ENCODE measurements at places on chromosomes 12 and 14.

DNA sequence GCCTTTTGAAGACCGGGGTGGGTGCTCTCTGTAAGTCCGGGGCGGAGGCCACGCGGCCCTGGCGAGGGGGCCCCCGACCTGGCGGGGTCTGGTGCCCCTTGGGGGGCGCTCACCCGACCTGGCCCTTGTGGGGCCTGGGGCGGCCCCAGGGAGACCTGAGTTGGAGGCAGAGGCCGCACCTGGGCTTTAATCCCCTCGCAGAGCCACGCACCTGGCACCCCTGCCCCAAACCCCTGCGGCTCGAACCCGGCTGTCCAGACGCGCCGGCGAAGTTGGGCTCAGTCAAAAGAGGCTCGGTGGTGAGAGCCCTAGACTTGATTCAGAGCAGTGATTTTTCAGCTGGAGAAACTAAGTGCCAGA is 267 bp downstream of the CFAP251 start:
- DNase-seq = no peak

GRCh38 chr12:38607295-38607694 is 290.7 kb downstream of the ALG10B start:
- DNase-seq = no peak

DNA sequence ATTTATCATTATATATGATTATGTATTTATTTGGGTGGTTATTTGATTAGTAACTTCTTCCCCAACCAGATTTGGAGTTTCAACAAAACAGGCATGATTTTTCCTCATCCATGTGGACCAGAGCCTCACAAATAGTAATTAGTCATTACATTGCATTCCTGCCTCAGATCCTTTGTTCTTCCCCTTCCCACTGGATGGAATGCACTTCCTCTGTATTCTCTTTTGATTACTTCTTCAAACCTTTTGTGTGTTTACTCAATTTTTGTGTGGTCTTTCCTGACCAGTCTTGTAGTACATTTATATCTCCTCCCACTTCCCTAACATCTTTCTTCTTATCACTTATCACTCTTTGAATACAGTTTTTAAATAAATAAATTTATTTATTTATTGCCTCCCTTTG is 15.5 kb downstream of the SYT1 start:
- peak; percentile 3 for DNase-seq

DNA sequence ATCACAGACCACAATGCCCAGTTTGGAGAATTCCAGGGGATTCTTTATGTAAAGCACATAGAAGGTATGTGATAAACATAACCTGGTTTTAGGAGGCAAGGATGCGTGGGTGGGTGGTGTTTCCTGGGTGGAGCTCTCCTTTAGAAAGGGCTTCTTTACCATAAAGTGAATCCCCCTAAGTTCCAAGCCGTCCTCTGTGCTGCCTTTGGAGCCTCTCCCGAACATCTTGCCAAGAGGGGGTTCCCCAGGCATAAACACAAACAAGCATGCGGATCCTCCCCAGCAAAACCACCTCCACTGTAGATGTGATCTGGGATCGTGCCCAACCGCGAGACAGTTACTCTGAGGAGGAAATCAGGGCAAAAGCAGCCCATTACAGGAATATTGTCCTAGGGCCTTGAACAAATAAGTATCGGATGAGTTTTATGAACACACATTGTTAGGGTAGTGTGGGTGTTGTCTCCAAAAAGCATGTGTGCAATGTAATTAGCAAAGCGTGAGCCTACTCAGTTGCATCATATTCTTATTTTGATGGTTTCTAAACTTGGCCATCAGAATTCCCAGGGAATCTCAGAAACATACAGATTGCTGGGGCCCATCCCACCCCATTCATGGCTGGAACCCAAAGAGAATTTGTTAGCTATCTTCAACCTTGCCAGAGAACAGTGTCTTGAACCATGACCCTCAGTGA is 48.8 kb upstream of the CORO1C start:
- peak; percentile 20 for DNase-seq

DNA sequence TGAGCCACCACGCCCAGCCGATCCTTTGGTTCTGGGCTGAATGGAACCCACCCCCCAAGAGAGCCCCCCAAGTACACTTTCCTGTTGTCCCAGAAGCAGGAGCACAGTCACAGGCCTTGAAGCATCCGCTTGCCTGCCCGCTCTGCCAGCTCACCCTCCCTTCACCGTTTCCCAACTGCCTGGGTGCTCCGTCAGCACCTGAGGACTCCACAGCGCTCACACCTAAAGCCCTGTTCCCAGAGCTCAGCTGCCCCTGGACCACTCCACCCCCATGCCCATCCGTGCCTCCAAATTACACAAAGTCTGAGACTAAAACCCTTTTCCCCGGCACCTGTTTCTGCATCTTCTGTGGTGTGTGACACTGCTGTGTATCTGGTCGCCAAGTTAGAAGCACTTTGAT is 44.3 kb upstream of the TRAF3 start:
- DNase-seq = no peak

GRCh38 chr12:133202493-133203343 is 21.4 kb downstream of the ZNF268 start:
- DNase-seq = no peak

- DNase-seq = peak; percentile 10
Observed at GRCh38 chr14:51284241-51284640, 44.2 kb downstream of the TMX1 start.

DNA sequence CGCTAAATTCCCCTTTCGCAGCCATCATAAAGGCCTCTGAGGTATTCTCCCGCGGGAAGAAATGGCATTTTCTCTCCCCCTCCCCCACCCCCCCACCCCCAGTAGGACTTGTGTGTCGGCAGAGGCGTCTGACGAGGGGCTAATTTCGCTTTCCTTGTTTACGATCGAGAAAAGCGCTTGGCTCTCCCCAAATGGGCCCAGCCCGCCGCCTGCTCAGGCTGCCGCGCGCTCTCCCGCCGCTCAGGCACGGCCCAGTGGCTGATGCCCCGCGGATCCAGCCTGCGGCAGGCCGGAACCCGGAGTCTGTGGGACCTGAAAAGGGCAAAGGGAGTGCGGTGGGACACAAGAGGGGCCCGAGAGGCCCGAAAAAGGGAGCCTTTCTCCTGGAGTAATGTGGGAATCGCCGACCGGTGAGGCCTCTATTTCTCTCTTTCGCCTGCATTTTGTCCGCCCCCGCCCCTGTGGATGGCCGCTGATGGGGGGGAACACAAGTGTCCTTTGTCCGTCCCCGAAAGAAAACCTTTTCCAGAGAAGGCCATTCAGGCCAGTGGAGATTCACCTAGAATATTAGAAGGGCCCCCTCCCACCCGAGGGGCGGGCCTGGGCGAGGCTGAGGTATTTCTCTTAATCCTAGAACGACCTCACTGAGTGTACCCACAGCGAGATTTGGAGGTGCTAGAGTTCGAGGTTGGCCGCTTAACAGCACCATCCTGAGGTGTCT is 9.0 kb upstream of the HOXC6 start:
- no peak for DNase-seq

DNA sequence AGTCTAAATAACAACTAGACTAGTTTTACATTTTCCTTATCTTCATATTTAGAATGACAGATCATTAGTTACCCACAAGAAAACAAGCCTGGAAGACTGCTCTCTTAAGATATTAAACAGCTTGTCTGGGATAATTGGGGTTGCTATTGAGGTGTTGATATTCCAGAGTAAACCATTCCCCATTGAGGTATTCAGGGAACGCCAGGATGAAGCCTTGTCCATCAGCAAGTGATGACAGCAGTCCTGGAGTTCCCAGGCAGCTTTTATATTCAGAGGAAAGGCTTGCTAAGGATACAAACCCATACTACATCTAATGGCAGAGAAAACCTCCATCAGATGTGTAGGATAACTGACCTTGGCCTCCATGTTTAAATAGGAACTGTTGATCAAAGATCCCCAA is 168.4 kb downstream of the MSRB3 start:
- no peak for DNase-seq

- DNase-seq = peak; percentile 92
Observed at GRCh38 chr12:127785540-127785939, 481.4 kb upstream of the TMEM132C start.

DNA sequence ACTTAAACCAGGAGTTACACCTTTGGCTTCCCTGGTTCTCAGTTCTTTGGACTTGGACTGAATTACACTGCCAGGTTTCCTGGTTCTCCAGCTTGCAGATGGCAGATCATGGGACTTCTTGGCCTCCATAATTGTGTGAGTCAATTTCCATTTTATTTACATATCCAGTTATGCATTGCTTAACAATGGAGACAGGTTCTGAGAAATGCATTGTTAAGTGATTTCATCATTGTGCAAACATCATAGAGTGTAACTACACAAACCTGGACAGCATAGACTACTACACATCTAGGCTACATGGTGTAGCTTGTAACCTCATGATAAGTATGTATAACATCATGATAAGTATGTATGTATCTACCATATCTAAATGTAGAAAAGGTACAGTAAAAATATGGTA is 276.1 kb upstream of the BTG1 start:
- DNase-seq = no peak

DNA sequence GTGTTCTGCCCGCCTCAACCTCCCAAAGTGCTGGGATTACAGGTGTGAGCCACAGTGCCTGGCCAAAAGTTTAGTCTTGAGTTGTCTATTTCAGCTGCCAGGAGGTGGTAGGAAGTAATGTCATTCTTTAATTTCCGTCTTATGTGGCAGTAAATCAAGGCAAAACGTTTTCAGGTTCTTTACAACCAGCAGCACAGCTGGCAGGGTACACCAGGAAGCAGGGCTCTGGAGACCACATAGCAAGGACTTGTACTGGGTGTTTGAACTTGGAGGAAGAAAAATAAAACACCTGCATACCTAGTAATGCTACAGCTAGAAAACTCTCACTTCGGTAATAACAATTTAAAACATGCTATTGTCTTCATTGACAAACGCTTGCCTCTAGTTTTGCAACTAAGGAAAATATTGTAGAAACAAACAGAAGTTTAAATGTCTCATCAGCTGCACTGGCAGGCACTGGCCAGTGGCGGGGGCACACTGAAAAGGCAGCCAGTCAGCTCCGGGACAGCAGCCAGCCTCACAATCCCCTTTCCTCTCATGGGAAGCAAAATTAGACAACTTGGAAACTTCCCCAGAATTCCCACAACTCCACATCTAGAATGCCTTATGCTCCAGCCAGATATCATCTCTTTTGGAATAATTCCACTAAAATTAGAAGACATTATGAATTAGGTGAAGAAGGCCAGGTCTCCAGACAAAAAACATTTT is 72.2 kb downstream of the CLIP1 start:
- DNase-seq = peak; percentile 77

DNA sequence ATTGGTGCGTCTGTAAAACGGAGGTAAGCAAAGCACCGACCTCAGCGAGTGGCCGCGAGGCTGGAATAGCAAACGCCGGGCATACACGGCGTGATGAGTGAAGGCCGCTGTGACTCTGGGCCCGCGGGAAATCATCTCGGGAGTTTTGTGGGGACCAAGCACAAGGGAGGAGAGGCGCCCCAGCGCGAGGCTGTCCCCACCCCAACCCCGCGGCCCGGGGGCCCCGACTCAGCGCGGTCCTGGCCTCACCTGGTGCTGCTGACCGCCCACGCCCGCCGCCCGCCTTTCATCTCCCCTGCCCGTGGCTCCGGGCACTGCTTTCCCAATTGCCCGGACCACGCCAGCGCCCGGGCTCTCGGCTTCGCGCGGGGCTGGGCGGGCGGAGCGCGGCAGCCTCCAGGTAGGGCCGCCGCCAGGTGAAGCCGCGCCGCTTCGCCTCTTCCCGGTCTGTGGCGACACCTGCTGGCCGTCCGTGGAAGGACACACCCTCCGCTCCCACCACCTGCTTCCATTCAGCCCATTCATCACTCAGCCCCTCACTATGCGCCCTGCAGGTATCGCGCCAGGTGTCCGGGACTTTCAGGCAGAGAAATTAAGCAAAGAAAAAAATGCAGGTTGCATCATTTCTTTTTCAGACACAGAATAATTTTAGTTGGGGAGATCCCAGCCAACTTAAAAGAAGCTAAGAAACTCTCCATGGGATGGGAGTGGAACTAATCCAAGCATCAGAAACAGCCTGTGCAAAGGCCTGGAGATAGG is 360.4 kb downstream of the MED13L start:
- DNase-seq = peak; percentile 61

- DNase-seq = no peak
Observed at GRCh38 chr12:131828671-131829355, 620 bp downstream of the MMP17 start.

- DNase-seq = peak; percentile 74
Observed at GRCh38 chr12:47838286-47838931, 18.7 kb upstream of the HDAC7 start.

- peak; percentile 83 for DNase-seq
Observed at GRCh38 chr12:49974231-49974675, 1.5 kb downstream of the AQP6 start.

DNA sequence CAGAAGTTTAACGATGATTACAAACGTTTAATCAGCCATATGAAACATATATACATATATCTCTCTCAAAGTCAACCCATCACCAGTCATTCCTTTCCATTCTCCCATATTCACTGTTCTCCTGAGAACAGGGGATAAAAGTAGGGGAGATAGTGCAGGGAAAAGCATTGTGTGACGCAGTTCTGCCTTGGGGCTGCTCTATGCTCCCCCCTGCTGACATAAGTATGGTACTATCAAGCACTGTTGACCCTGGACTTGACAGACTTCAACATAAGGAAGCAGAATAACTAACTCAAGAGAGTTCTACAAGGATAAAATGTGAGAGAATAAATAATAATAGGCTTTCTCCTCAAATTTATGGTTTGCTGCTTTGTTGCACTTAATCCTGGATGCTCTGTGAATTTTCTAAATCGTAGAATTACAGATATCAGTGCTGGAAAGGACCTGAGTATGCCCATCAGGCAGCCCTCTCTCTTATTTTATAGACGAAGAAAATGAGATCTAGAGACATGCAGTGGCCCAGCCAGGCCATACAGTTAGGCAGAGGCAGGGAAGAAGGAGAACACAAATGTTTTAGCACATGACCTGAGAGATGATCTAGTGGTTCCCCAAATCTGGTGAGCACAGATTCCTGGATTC is 87.2 kb downstream of the SCN8A start:
- DNase-seq = peak; percentile 71

DNA sequence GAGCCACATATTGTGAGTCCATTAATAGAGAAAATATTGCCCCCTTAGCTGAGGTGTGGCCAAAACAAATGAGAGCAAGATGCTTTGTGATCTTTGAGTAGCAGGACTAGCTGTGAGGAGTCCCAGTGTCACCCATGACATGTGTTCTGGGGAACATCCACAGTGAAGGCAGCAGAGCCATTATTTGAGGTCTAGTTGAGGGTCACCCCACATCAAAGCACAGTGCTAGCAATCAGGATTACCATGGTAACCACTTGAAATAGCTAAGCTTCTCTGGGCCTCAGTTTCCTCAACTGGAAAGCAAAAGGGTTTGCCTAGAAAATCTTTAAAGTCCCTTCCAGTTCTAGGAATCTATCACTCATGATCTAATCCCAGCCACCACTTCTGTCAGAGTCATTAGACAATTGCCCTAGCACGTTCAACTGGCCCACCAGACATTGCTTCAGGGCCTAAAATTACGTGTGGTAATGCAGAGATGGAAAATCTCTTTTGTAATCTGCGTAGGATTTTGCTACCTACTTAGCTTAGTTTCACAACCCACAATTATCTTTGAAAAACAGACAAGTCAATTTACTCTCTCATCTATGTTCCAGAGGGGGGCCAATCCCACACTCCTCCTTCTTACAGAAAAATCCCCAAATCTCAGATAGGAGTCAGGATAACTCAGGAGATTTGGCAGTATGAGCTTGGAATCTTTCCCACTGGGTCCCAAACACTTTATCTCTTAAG is 251.2 kb upstream of the EGLN3 start:
- DNase-seq = no peak

- DNase-seq = no peak
Observed at GRCh38 chr14:20559461-20559904, 1.4 kb downstream of the RNASE9 start.

Data from AG08395 (cell line).